ENCODE measurements at places on chromosomes 7 and 10.
A peak's percentile ranks its signal among the peaks of the same experiment; 100 is the strongest.

GRCh38 chr10:117094856-117095255 lies 43.2 kb downstream of the VAX1 start:
- DNase-seq = no peak

GRCh38 chr7:44144426-44144967 lies 3.4 kb upstream of the MYL7 start:
- DNase-seq = no peak

GRCh38 chr7:159026271-159027055 lies 118.2 kb downstream of the VIPR2 start:
- DNase-seq = no peak

DNA sequence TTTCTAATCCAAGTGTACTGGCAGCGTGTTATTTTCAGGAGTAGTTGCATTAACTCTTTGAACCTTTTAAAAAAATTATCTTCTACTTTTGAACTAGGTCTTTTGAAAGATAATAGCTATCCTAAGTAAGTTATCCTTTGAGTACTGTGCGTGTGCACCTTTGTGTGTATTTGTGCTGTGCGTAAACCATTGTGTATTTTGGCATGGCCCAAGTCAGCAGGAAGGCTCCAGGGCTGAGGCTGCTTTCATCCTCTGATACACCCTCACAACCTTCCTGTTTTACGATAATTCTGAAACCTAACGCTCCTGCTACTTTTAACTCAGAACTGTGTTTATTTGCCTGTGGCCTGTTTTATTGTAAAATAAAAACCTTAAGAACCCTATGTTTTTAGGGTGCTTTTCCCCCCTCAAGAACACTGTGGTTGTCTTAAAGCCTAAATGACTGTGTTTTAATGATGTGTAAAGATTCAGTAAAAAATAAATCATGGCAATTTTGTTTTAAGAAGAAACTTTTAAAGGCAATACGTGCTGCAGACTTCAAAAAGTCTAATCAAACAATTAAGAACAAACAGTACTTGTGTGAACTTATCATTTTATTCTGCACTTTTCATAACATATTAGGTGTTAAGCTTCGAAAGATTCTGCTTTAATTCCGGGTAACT lies 57.5 kb downstream of the HDAC9 start:
- no peak for DNase-seq

DNA sequence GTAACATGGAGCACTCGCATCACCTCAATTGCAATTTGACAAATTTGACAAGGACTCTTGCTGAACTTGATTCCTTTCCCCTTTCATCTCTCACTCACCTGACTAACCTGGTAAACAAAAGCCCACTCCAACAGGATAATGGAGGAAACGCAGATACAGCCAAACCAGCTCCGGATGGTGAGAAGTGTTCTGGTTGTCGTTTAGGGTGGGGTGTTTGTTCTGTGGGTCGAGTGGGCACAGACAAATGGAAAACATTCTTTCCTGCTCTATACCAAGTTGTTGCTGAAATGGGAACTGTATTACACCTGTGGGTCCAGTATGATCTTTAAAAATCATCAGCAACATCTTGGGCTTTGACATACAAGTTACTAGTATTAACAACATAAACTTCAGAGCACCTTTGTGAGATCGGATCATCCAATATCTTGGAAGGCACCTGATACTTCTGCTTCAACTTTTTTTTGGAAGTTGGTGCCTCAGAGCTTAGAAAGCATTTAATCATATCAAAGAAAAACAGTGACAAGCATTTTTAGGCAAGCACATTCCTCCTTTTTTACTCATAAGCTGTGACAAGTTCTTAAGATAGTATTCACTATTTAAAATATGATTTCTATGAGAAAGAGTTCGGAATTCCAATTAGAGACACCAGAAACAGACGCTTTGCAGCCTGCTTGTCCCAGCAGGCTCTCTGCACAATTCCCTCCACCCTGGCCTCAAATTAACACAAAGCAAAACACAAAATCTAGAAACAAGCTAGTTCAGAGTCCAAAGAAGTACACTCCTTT lies 58.1 kb downstream of the CCDC186 start:
- no peak for DNase-seq

DNA sequence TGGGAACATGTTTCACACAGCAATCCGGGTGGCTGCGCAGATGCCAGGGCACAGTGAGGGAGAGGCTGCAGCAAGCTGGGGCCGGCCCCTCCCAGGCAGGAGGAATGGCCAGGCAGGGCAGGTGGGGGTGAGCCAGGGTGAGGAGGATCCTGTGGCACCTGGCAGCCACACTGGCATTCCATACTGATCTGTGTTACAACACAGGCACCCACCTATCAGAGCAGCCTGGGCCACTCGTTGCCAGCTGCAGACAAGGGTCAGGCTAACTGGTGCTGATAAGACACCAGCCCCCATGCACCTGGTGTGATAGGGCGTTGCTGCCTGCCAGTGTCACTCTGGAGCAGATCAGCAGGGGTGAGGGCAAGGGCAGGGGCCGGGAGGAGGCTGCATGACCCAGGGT lies 16.6 kb upstream of the RET start:
- no peak for DNase-seq

DNA sequence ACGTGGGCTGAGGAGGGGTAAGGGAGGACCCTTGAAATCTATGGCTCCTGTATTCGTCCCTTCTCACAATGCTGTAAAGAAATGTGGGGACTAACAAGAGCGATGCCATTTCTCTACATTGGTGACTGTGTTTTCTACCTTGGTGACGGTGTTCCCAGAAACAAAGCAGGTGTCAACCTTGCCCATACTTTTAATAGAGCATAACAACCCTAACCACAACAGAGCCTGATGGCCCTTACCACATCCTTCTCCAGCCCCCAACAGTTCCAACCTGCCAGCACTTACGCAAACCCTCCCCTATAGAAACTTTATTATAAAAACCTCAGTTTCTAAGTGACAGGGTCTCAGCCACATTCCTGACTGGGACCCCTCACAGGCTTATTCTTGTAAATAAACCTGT lies 28.2 kb upstream of the ADCYAP1R1 start:
- no peak for DNase-seq

GRCh38 chr7:119167431-119167830 lies 942.9 kb downstream of the ANKRD7 start:
- DNase-seq = no peak

DNA sequence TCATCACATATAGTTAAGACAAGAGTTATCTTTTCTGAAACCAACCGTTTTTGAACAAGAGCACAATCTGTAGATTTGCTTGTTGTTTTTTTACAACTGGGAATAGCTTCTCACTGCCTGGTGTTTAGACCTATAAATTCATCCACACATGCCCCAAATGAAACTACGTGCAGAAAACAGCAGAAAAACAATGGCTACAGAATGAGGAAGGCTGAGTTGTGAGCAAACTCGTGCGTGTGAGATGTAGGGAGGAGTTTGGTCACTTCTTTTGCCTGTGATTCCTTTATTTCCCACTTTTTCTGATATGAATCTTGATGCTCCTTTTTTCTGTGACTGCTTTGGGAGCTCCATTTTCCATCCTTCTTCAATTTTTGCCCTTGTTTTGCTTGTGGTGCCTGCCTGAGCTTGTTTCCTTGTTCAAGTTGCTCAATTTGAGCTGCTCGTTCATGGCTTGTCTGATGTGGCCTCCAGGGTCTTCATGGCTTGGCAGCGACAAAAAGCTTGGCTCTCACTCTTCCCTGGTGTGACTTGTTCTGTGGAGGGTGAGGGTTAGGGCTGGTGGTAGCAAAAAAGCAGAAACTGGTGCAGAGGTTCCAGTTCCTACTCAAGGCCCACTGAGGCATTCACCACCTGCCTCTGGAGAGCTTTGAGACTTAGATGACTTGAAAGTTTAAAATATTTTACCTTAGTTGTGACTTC lies 76.9 kb downstream of the ZNF365 start:
- DNase-seq = no peak

DNA sequence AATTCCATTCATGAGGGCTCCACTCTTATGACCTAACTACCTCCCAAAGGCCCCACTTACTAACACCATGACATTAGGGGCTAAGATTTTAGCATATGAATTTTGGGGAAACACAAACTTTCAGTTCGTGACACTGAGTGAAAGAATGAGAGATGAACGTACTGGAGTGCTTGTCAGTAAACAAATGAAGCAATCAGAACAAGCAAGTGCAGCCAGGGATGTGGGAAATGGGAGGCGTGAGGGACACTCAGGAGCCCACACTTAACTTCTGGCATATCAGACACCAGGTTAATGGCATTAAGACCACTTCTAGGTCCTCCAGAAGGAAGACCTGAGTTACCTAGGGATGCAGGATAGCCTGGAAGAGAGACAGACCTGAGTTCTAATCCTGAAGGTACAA lies 2.3 kb upstream of the MDFIC start:
- DNase-seq = no peak

GRCh38 chr10:49170632-49171325 lies 17.4 kb downstream of the TMEM273 start:
- DNase-seq = no peak

GRCh38 chr7:47552621-47553020 lies 29.3 kb downstream of the TNS3 start:
- no peak for DNase-seq

DNA sequence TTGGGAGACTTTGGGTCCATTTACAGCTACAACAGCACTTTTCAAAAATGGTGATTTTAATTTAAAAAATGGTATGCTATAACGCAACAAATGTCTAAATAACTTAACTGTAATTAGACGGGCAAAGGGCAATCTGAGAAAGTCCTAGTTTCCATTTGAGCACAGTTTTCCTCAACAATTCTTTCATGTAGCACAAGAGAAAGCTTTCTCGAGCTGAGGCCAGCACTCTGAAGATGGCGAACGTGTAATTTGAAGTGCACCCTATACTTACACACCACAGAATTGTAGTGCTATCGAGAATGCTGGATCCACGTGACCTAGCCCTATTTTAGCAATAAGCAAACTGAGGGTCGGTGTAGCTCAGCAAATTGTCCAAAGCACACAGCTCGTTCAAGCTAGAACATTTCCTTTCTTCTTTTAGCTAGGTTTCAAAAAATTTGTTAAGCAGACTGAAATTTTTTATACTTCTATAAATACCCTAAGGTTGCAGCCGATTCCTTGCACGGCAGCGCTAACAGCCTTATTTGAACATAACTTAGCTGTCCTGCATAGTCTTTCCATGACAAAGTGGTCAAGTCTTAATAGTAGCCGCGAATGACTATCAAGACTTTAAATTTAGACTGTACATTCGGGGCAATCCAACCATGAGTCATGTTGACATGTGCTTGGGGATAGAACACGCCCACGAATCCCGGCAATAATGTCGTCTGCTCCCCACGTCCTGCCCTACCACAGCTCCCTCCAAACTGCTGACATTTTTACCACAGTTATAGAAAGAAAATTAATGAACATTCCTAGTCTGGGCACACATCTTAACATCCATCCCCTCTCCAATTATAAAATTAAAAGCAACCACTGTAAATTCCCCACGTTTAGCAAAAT lies 10.0 kb downstream of the KLF6 start:
- no peak for DNase-seq

- DNase-seq = no peak
Observed at GRCh38 chr7:143385891-143386781, 5.0 kb downstream of the ZYX start.

DNA sequence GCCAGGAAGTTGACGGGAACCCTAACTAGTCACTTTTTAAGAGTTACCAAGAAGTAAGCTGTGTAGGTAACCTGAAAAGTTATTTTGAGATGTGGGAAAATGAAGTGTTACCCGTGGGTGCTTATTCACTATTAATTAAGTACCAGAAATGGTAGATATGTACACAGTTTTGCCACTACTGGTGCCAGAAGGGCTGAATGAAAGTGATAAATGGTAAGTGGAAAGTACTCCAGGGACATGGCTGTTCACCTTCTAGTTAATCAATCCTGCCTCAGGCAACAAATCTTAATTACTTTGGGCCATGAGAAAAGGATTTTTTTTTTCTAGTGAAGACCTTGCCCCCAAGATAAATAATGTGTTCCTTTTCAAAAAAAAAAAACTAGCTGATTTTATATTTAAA lies 15.8 kb downstream of the NET1 start:
- DNase-seq = no peak

DNA sequence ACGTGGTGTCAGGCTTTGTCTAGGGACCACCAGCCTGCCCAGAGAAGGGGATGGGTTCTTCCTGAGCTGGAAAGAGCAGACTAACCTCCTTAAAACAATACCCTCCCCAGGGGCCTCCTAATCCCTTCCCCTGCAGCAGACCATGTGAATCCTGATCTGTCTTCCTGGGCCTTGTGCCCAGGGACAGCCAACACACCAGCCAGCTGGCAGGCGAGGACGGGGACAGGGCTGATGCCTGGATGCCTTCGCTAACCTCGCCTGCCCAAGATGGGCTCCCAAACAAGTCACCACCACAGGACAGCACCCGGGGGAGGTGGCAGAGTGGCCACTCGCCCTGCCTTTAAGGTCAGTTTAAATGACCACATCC lies 17.6 kb downstream of the PODXL start:
- DNase-seq = no peak

GRCh38 chr10:97390091-97390490 lies 11.0 kb downstream of the RRP12 start:
- DNase-seq = no peak

DNA sequence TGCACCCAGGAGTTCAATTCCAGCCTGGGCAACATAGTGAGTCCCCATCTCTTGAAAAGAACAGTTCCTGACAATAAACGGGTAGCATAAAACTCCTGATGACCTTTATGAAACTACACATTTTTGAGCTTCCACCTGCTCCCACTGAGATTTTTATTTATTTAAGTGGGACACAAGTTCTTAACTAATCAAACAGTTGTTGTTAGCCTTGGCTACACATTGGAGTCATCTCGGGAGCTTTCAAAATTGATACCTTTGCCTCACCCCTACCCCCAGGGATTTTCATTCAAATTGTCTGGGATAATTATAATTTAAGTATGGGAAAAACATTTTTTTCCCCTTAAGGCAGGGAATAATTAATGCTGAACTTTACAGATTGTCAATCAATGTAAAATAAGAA lies 39.3 kb downstream of the MALSU1 start:
- DNase-seq = no peak

GRCh38 chr10:87817609-87818504 lies at the start of gene ATAD1:
Gene ATAD1, minus strand, starts transcription at chr10:87818226. Its CDS starts 3,627 bp downstream, at chr10:87814599.
- peak; percentile 87 for DNase-seq

- no peak for DNase-seq
Observed at GRCh38 chr7:92423710-92424131, 23.6 kb upstream of the GATAD1 start.

DNA sequence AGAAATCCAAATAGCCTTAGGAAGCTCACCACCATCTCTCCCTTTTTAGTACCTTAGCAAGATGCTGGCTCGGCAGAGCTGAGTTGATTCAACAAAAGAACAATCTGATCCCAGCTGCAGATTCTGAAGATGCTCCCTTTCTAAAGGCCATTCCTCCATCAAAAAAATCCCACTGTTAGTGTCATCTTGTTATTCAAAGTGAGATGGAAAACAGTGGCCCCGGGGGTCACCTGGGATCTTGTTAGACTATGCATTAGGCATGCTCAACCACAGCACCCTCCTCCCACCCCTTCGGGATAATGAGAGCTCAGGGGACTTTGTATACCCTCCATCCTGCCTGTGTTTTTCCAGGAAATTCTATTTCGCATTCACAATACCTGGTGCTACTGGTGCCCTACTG lies 2.4 kb downstream of the NCAPG2 start:
- no peak for DNase-seq

- no peak for DNase-seq
Observed at GRCh38 chr10:112082120-112082519, 101.4 kb downstream of the GPAM start.

Measured in substantia nigra (tissue), 51 donors.